ENCODE measurements at places on chromosomes 3 and 15. TPM values are rescaled to one million over a fixed set of nuclear protein-coding genes. Genes with fewer than 3 reads are reported as not detected.

DNA sequence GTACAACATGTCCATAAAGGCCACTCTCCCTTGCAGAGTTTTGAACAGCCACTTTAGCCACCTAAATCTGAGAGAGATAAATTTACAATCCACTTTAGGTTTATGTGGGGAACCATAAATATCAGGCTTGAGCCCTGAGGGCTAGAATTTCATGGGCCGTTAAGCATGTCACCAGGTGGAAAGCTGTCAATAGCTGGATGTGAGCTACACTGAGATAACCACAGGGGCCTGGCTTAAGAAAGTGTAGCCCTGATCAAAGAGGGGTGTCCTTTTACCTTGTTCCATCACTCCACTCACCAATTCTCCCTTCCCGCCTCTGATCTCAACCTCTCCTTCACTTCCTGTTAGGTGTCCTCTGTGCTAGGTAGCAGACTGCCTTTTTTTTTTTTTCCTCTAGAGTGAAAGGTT is 172.8 kb upstream of the ICE2 start:
- no peak for DNase-seq

DNA sequence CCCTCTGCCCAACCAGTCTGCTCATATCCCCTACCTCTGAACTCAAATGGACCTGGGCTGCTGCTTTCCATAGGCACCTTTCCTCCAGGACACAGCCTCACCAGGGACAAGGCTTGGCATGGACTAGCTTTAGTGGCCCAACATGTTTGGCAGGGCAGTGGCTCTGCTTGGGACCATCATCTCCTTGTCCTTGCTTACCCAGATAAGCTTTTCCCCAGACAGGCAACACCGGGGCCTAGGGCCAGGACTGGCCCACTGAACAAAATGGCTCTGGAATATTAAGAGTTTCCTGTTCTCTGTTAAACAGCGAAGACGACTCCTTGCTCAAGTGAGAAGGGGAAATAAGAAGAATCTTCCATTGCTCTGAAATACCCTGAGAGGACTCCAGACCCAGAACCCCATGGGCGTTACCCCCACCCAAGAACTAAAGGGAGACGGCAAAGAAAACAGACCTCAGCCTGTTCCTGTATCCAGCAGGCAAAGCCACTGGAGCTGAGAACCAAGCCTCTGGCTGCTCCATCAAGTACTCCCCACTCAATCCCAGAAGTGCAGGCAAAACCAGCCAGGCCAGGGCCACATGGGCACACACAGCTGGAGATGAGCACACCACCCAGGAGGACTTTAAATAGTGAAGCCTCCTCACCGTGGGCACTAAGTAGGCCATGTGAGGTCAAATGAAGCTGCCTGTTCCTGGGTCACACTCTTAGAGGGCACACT is 45.5 kb downstream of the CTNNB1 start:
- no peak for DNase-seq

DNA sequence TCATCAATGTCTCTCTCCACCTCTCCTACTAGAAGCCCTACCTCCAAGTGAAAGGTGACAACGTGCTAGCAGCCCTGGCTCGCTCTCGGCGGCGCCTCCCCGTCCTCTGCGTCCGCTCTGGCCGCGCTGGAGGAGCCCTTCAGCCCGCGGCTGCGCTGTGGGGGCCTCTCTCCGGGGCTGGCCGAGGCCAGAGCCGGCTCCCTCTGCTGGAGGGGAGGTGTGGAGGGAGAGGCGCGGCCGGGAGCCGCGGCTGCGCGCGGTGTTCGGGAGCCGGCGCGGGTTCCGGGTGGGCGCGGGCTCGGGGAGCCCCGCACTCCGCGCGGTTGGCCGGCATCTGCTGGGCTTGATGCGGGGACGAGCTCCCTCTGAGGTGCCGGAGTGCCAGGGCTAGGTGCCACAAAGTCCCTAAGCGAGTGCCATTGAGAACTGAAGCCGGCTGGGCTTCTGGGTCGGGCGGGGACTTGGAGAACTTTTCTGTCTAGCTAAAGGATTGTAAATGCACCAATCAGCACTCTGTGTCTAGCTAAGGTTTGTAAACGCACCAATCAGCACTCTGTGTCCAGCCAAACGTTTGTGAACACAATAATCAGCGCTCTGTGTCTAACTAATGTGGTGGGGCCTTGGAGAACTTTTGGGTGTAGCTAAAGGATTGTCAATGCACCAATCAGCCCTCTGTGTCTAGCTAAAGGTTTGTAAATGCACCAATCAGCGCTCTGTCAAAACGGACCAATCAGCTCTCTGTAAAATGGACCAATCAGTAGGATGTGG is 84.8 kb upstream of the ARRDC4 start:
- DNase-seq, result no peak

- no peak for DNase-seq
Measured at GRCh38 chr3:194949592-194949991, 263.9 kb downstream of the FAM43A start.

DNA sequence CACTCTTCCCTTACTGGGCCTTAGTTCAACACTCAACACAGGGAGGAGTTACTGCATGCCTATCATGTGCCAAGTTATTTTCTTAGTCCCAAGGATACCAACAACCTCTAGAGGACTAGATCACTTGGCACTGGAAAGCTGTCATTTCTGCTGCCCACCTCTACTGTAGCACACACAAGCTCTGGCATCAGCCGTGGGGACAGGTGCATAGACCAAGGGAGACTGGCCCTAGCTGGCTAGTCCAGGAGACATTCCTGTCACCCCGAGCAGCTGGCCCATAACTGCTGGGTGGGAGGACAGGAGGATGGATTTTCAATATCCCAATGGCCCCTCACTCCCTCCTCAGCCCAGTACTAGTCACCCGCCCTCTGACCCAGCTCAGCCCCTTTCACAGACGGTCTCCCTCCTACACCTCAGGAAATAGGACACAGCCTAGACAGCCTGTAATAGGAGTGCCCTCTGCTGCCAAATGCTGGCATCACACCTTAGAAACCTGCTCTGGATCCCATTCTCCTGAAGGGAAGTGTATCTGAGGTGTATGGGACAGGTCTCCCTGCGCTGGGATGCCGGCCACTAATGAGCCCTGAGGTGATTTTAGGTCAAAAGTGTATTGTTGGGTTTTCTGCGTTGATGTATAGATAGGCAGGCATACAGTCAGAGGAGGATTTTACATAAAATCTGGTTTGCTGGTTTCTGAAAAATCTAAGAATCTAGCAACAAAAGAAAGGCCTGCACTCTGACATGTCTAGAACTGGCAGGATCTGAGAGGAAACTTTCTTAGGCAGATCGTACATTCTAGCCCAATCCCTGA is 3.4 kb upstream of the DZIP1L start:
- peak; percentile 88 for DNase-seq

- no peak for DNase-seq
Measured at GRCh38 chr3:88005066-88005465, 53.7 kb downstream of the CGGBP1 start.

ISLR gene
- 211 TPM for total RNA-seq

MYZAP gene
- 7.6 TPM for total RNA-seq

GP9 gene
- total RNA-seq, result not detected

KBTBD12 gene
- 3.5 TPM for total RNA-seq

Measured in ascending aorta (tissue), 2 donors.